ENCODE measurements at places on chromosomes 4 and X.

- DNase-seq: no peak
Observed at GRCh38 chrX:25181775-25182174, 166.0 kb upstream of the ARX start.

DNA sequence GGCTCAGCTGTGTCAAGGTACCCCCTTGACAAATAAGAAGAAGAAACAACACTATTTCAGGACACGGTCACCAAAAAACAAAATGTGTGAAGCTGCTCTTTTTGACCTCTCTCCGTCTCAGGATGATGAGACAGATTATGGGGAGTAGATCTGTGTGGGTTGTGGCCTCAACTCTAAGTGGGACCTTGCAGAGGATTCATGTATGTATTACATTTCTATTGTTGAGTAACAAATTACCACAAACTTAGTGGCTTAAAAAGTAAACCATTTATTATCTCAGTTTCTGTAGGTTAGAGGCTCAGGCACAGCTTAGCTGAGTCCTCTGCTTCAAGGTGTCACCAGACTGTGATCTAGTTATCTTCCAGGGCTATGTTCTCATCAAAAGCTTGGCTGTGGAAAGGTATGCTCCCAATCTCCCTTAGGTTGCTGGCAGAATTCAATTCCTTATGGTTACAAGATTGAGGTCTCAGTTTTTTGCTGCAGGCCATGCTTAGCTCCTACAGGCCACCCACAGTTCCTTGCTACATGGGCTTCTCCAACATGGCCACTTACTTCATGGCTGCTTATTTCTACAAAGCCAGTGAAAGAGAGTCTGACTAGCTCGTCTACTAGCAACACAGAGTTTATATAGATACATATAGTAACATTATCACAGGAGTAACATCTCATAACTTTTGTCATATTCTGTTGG, 28.1 kb downstream of the DGKK start:
- no peak for DNase-seq

- no peak for DNase-seq
Observed at GRCh38 chr4:152849350-152849749, 69.6 kb downstream of the ARFIP1 start.

DNA sequence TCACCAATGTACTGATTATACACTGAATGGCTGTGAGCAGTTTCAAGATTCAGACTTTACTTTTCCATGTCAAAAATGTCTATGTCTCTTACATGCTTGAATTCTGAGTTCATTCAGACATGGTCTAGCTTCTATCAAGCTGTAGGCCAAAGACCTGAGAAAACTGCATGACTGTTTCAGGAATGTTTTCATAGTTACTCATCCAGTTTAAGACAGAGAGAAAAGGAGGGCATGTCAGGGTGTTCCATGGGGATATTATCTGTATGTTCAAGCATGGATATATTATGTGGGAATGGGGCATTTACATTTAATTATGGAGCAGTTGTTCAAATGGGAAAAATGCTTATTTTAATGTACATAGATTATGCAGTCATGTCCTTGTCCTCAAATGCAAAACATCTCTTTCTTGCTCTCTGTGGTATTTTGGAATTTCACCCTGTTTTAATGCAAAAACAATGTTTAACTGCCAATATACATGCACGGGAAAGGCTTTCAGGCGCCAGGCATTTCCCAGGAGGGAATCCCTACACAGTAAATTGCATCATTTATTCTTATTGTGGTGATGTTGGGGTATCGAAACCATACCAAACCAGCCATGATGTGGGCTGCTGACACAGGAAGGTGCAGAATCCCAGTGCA, 429.1 kb upstream of the INTU start:
- no peak for DNase-seq

GRCh38 chr4:80097400-80098177, 24.6 kb upstream of the ANTXR2 start:
- DNase-seq: no peak

Data from NCI-H1694 treated with DMSO at 0.1 percent for 48 hours (cell line).